ENCODE measurements at places on chromosomes 16 and 17.

DNA sequence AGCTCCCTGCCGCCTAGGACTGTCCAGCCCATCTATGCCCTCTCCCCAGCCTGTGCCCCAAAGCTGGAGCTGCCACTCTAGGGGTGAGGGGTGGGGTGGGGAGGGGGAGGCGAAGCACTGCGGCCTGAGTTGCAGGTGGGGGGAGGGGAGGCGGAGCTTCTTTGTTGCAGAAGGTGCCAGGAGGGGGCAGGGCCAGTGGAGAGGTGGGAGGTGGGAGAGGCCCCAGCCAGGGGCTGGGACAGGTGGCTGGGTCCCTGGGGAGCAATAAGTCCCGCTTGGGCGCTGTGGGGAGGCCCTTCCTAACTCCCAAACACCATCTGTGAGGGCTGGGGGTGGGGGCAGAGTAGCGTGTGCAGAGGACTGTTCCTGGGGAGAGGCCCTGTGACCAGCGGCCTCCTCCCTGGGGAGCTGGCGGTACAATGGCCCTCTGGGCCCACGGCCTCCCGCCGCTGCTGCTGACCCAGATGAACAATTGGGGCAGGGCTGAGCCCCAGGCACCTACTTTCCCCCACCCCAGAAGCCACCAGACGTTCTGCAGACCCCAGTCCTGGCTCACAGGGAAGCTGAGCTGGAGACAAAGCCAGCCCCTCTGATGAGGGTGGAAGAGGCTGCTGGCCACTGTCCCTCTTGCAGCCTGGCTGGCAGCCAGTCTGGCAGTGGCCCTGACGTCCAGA, 2.2 kb upstream of the NTN3 start:
- no peak for DNase-seq

- peak; percentile 24 for DNase-seq
Observed at GRCh38 chr17:57260325-57261083, 4.2 kb downstream of the MSI2 start.

DNA sequence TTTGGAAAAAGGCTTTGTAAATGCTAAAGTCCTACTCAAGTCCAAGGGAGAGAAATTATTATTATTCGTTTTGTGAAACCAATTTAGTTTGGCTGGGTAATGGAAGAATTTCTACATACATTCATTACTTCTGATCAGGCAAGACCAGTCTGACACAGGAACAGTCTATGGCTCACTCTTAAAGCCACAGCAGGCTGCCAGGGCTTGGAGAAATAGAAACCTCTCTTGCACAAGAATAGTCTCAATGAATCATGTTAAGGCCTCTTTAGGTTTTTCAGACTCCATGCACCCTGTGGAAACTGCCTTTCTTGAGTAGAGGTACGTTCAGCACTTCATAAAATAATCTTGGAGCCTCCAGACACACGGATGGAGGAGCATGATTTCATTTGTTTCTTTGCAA, 167.7 kb downstream of the IRX3 start:
- DNase-seq, result no peak

- no peak for DNase-seq
Observed at GRCh38 chr16:78696797-78697196, 597.3 kb downstream of the WWOX start.

GRCh38 chr16:30907064-30907463, 10.7 kb downstream of the CTF1 start:
- no peak for DNase-seq

DNA sequence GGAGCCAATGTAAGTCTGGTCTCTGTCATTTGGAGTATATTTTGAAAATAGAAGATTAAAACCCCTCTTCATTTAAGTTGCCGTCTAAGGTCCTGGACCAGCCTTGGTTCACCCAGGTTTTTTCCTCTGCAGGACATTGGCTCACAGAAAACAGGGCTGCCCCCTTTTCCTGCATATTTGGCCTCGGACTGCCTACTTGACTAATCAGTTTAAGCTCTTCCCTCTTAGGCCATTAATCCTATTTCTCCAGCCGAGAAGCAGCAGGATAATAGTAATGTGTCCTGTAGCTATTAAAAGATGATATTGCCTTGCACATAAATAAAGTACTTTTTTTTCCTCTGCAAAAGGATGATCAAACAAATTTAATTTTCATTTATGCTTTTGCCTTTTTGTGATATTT, 52.1 kb downstream of the PRKCA start:
- DNase-seq, result peak; percentile 50

GRCh38 chr16:3513892-3514583, 13.2 kb downstream of the CLUAP1 start:
- DNase-seq, result no peak

GRCh38 chr17:8668176-8668740, 37.7 kb upstream of the MYH10 start:
- no peak for DNase-seq

- no peak for DNase-seq
Observed at GRCh38 chr16:4110065-4110464, 6.2 kb downstream of the ADCY9 start.

DNA sequence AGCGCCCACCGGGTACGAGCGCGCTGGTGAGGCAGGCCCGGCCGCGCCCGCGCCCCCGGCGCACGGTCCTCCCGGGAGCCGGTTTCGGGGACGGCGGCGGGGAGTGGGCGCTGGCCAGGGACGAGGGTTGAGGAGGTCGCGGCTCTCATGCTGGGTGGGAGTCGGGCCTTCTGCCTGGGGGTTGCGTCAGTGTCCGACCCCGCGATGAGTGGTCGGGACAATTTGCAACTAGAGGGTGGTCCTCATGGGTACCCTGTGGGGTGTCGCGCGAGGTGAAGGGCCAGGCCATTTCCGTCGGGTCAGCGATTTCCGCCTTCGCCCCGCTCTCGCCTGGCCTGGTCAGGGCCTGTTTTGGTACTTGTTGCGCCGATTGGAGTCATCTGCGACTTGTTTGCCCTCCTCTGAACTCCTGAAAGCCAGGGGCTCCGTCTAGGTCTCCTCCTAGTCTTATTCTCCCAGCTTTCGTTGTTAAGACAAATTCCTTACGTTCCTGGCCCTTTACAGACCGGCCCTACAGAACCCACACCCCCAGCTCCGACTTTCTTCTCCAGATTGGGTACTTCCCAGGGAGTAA, 14.9 kb downstream of the NAA60 start:
- DNase-seq, result no peak

DNA sequence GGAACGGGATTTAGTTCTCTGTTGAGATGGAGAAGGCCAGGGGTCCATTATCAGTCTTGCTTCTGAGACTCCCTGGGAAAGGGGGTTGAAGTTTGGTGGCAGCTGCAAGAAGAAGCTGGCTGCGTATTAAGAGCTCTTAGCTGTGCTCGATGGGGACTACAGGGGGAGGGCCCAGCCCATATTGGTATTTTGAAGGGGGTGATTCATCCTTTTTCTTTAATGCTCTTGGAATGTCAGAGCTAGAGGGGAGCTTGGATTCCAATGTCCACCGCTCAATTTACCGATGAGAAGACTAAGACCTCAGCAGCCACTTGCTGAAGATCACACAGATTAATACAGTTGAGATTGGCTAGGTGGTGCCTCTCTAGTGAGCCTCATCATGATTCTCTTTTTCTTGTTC, 5.0 kb downstream of the NOG start:
- DNase-seq, result no peak

DNA sequence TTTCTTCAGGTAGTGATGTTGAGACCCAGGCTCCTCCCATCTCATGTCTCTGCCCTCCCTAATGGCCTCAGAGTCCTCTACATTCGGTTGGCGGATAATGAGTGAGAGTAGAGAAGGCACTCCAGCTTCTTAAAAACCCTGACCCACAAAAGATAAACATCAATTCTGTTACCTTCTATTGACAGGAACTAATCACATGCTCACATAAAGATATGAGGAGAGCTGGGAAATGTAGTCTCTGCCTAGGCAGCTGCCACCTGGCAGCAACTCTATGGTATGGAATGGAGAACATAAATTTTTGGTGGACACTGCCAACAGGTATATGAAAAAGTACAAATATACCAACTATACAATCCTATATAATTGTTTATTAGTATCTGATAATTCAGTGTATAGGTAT, 110.7 kb upstream of the HLF start:
- DNase-seq, result no peak

Measured in ecto neural progenitor cell (in vitro differentiated cells).